ENCODE measurements at places on chromosomes 7 and 10.

DNA sequence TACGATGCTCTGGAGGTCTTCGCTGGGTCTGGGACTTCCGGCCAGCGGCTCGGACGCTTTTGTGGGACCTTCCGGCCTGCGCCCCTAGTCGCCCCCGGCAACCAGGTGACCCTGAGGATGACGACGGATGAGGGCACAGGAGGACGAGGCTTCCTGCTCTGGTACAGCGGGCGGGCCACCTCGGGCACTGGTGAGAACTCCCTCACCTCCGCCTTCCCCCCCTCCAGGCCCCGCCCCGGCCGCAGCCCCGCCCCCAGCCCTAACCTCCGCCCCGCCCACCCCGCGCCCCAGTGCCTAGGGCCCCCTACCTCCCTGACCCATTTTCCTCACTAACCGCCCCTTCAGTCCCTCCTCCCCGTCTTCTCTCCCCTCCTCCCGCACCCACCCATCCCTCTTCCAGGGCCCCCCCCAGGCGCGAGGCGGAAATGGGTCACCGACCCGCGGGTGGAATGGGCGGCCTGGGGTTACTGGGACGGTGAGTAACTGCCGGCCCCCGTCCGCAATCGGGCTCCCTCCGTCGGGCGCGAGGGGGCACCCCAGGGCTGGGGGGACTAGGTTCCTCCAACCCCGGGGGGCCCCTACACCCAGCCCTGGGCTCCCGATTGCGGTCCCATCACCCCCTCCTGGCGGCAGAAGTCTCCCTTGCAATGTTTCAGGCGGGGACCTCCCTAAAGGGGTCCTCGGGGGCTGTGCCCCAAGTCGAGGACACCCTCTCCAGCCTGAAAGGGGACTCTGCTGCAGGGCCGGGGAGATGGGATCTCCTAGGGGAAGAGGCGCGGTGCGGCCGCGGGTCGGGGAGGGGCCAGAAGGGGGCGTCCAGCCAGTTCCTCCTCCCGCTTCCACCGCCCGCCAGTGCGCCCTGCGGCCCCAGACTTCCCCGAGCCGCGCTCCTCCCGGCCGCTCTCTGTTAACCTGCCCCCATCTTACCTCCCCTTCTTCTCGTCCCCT lies 2.1 kb downstream of the PCOLCE start:
- DNase-seq = peak; percentile 83

DNA sequence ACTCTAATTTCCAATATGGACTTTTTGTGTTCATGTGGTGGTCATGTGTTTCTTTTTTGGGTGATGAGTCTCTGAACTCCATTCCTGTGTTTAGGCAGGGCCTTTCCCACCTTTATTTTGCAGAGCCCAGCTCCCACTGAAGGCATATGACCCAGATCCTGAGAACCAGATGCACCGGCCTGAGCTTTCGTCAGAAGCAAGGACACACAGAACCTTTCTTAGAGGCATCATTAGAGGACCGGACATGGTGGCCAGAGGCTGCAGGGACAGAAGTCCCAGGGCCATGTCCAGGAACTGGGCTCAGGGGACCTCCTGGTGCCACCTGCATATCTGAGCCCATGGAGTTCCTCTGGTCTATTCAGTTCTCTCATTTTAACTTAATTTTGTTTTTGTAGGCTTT lies 200.9 kb upstream of the ZNF32 start:
- DNase-seq = no peak

- DNase-seq = no peak
Observed at GRCh38 chr7:17046259-17046658, 164.5 kb upstream of the AGR3 start.

- DNase-seq = no peak
Observed at GRCh38 chr7:47893238-47893637, 55.0 kb downstream of the PKD1L1 start.

DNA sequence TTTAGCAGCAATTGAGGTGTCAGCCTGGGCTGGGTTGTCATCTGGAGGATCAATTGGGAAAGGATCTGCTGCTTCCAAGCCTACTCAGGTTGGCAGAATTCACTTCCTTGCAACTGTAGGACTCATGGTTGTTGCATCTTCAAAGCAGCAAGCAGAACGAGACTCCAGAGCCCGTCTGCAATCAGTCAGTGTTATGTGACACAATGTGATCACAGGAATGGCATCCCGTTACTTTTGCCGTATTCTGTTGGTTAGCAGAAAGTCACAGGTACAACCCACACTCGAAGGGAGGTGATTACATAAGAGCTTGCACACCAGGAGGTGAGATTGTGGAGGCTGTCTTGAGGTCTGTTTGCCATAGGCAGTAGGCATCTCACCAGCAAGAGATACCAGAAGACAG lies 15.4 kb upstream of the LYZL1 start:
- no peak for DNase-seq

- DNase-seq = no peak
Observed at GRCh38 chr7:36439624-36440023, 50.0 kb downstream of the ANLN start.

- DNase-seq = peak; percentile 76
Observed at GRCh38 chr10:11197266-11197712, 179.6 kb downstream of the CELF2 start.

GRCh38 chr10:24385776-24386175 lies 176.8 kb downstream of the KIAA1217 start:
- no peak for DNase-seq

DNA sequence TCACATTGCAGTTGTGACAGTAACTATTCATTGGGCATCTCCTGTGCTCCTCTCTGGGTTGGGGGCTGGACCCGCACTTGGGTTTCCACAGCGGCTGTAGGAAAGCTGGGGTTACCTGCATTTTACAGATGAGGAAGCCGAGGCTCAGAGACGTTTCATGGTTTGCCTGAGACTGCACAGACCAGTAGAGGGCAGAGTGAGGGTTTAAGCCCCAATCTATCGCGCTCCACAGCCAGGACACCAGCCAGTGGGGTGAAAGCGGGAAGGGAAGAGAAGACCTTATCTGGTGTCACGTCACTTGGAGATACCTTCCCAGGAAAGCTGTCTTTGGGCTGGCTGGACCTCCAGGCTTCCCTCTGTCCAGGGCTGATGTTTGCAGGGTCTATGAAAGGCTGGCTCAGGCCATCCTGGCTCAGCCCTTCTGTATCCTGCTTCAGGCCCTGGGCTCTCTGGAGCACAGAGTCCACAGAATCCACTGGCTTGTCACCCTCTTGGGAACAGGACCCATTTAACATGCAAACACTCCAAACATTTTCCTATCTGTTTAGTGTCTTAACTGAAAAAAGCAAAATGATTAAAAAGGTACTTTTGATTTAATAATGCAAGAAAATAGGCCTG lies 167.7 kb downstream of the EMX2 start:
- no peak for DNase-seq

DNA sequence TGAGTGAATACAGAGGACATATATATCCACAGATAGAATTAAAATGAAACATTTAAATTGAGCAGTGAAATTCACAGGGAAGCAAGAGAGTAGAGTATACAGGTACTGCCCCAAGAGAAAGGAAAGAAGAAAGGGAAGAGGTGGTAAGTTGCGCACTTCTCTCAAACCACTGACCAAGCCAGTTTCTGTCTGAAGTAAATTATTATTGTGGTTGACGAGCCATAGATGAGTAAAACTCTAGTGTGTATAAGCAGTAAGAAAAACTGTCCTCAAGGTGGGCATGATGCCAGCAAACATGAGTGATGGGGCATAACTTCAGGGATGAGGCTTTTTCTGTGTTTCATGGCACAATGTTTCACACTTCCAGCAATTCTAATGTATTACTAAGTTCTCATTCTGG lies 4.4 kb upstream of the BET1 start:
- DNase-seq = peak; percentile 15

DNA sequence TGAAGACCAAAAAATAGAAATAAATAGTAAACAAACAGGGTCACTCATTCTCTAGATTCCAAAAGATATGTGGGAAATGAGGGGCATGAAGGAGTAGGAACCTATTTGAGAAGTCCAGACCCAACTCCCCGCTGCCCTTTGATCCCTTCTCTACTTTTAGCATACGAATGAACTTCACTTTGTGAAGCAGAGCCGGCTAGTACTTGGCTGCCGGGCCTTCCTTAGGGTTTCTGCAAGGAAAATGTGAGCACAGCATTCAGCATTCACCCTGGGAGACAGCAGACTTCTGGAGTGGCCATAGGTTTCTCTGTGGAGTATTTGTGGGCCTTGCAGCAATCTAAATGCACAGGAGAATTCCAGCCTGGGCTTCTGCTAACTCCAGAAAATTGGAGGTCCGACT lies 76.3 kb upstream of the PRKAR2B start:
- DNase-seq = no peak

GRCh38 chr10:62112300-62112699 lies 156.3 kb downstream of the RTKN2 start:
- DNase-seq = no peak

- DNase-seq = peak; percentile 98
Observed at GRCh38 chr10:89515031-89515841, 20.2 kb downstream of the SLC16A12 start.

GRCh38 chr7:39566023-39566921 lies at the start of gene YAE1:
TSS of gene YAE1 (plus strand) at chr7:39566404. CDS start at chr7:39566419, 15 bp downstream.
- DNase-seq = peak; percentile 70

GRCh38 chr7:142488036-142488633 lies 230.3 kb upstream of the PRSS58 start:
- DNase-seq = no peak
